ENCODE measurements at places on chromosomes 7 and 10.

DNA sequence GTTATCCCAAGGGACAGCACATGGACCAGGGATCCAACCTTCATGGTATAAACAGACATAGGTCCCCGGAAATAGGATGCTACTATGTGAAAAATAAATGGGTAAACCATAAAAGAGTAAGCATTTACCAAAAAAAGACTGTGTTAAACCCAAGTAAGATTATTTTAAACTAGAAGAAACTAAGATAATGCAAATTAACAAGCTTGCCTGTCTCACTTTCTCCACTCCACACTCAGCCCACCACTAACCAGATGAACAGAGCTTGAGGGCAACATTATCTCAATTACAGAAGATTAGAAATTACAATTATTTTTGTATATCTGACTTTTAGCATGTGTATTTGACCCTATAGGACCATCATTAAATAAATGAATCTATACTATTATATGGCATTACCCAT is 117.2 kb upstream of the CAV2 start:
- DNase-seq: no peak

DNA sequence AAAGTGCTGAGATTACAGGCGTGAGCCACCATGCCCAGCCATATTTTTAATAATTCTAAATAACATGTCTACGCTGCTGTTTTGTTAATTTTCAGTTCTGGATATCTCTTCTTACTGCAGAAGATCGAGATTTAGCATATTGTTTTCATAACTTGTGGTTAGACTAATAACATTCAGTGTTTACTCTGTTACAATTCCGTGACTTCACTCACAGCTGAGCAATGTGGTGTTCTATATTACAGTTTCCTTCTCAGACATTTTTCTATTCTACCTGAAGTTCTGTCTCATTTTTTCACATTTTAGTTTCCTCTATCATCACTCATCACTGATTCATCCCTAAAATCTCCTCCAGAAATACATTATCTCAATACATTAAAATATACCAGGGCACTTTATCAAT is 10.9 kb downstream of the RNF32 start:
- no peak for DNase-seq

- no peak for DNase-seq
Observed at GRCh38 chr10:15857107-15857575, 3.2 kb downstream of the MINDY3 start.

- DNase-seq: no peak
Observed at GRCh38 chr10:35896001-35896400, 253.9 kb upstream of the FZD8 start.

GRCh38 chr10:15719899-15720634 is at the start of gene ITGA8:
TSS of gene ITGA8 (minus strand) at chr10:15719922. CDS start at chr10:15719771, 151 bp downstream.
- DNase-seq: no peak

DNA sequence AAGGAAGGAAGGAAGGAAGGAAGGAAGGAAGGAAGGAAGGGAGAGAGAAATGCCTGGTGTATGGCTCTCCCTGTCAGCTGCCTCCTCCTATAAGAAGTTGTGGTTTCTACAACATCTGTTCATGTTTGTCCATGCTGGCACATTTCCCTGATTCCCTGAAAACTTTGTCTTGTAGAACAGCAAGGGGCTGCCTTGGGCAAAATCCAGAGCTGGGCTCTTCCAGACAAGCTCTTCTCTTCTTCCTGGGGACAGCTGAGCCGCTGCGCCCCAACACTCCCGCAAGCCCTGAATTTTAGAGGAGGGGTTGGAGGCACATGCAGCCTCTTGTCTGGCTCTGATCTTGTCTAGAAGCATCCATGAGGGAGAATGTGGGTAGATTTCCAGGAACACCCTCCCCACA is 282.0 kb upstream of the ADARB2 start:
- no peak for DNase-seq

GRCh38 chr10:33365871-33366411 is 31.5 kb upstream of the NRP1 start:
- no peak for DNase-seq

DNA sequence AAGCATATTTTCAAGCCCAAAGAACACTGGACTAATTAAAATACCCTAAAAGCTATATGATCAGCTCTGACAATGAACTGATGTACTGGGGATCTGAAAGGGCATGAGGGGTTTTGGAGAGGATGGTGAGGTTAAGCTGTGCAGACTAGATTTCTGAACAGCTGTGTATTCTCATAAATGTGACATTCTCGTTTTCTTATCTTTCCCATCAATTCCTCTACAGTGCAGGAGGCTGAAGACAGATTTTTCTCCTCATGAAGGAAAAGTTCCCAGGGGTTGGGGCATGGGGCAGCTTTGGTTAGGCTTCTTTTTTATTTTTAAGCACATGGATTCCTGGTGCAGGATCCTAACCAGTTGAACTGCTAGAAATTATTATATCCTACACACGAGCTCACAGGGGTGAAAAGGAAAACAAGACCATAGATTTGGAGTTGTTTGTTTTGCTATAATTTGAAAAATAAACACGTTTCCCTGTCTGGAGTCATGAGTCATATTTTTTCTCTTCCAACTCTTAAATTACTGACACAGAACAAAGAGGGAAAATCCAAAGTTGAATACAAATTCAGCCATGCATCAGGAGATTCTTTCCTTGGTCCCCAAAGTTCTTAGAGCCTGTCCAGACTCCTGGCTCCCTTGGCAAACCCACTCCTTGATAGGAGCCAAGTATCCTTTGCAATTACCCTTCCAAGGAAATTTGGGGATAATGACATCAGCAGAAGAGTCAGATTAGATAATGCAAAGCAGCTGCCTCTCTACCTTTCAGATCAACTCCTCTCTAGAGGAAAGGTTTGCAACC is 147.7 kb upstream of the NPVF start:
- no peak for DNase-seq

DNA sequence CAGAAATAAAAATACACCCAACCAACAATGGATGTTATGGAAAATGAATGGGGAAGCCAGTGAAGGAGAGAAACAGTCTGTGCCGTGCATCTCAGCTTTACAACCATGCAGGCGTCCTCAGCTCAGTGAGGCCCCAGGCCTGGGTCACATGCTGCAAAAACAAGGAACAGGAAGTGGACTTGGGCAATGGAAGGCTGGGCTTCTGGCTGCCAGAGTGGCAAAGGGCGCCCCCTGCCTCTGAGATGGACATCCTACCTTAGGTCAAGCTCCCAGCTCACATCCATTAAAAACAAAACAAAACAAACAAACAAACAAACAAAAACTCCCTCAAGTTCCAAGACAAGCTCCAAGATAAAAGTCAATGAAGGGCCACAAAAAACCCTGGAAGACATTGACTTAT is 54.7 kb upstream of the AFAP1L2 start:
- no peak for DNase-seq

DNA sequence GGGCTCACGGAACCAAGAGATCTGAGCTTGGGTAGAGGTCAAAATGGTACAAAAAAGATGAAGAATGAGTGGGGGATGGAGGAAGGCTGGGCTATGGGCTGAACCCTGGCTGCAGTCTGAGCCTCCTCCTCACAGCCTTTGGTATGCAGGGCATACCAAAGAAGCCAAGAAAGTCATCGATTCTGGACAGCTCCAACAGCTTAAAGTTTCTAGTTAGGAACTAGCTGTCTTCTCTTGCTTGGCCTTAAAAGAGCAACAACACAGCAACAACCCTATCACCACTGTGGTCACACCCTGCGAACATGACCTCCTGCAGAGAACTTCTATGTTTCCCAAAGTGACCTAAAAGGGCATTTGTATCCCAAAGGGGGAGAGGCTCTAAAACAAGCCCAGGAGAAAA is 126.1 kb upstream of the EFCAB10 start:
- DNase-seq: no peak

DNA sequence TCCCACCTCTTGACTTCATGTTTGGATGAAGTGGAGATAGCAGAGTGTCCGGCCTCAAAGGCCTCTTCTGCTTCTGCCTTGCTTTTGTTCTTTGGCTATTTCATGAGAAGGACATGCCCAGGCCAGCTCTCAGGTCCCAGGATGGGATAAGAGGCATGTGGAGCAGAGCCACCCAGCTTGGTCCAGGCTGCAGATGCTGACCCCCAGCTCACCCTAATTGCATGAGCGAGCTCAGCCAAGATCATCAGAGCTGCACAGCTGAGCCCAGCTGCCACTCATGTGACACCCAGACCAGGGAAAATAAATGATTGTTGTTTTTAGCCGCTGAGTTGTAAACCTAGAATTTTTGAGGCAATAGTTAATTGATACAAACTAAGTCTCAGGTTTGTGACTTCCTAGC is 230.0 kb downstream of the PHF14 start:
- DNase-seq: no peak

GRCh38 chr7:37259319-37259821 is 189.3 kb downstream of the ELMO1 start:
- no peak for DNase-seq

GRCh38 chr10:97124211-97124610 is 61.5 kb downstream of the SLIT1 start:
- DNase-seq: no peak

DNA sequence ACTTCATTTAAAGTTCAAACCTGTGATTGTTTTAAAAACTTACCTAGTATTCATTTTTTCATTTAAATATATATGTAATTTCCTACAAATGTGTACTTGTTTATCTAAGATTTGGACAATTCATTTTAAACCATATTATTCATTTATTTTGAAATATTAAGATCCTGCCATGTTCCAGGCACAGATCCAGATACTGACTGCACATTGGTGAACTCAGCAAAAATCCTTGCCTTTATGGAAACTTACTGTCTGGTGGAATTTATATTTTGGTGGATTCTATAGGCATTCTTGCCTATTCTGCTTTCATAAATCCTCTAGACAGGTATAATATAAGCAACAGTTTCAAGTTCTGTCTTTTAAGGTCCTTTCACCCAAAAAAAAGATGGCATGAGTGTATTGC is 48.3 kb upstream of the RPA3 start:
- DNase-seq: no peak

- no peak for DNase-seq
Observed at GRCh38 chr7:64687249-64687648, 21.3 kb downstream of the ZNF107 start.

GRCh38 chr7:45082031-45082830 is 6.5 kb downstream of the NACAD start:
- no peak for DNase-seq

DNA sequence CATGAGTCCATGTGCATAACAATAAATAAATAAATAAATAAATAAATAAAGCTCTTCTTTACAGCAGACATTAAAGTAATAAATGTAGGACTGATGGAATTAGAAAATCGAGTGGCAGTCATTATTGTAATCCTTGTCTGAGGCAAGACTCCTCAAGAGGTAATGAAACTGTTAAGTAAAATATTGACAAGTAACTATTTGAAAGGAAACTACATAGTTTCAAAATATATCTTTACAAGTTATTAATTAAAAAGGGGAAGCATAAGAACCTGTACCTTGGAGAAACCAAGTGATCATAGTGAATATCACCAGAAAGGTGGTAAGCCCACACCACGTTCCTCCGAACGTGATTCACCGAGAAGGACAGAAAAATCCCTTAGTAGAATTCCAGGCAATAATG is 285.6 kb upstream of the SORCS1 start:
- no peak for DNase-seq

DNA sequence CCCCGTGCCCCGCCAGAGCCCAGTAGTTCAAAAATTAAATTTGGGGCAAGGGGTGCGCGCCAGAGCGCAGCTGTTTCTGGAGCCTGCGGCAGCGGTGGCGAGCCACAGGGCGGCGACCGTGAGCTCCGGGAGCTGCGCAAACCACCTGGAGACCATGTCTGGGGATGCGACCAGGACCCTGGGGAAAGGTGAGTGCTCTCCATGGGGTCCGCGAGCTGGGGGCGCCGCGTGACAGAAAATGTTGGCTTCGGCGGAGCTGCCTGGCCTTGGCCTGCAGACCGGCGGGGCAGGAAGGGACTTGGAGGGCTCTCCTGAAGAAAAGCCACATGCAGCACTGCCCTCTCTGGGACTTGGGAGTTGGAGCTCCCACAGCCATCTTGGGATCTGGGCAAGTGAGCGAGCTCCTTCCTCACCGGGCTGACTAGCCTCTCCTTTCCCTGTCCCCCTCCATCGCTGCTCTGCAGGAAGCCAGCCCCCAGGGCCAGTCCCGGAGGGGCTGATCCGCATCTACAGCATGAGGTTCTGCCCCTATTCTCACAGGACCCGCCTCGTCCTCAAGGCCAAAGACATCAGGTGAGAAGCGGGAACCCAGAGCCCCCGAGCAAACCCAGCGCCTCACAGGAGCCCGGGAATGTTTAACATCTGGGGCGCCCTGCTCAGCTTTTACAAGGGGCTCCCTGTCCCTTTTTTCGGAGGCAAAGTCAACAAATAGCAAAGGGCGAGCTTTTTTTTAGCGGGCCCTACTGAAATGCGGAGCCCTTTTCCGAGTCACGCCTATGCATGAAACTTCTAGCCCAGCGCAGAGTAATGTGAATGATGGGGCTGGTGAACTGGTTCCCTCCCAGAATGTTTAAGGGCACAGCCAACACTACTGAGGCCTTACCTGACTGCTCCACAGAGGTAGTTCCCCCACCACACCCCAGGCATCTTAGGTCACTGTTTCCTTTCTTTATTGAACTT is 6.1 kb downstream of the GSTO2 start:
- no peak for DNase-seq

DNA sequence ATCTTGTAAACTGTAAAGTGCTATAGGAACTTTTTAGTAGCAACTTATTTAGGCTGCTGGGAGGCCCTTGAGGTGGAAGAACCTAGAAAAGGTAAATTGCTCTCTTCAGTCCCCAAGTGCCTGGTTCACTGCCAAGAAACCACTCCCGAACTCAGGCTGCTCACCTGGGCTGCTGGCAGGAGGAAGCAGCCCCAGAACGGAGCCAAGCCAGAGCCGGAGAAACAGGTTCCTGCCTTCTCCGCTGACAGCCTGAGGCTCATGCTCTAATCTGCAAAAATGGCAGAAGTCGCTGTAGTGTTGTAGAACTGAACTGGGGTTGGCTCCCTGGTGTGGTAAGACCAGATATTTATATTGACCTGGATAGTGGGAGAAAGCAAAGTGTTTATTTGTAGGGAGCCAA is 136.0 kb downstream of the CUL2 start:
- DNase-seq: no peak

DNA sequence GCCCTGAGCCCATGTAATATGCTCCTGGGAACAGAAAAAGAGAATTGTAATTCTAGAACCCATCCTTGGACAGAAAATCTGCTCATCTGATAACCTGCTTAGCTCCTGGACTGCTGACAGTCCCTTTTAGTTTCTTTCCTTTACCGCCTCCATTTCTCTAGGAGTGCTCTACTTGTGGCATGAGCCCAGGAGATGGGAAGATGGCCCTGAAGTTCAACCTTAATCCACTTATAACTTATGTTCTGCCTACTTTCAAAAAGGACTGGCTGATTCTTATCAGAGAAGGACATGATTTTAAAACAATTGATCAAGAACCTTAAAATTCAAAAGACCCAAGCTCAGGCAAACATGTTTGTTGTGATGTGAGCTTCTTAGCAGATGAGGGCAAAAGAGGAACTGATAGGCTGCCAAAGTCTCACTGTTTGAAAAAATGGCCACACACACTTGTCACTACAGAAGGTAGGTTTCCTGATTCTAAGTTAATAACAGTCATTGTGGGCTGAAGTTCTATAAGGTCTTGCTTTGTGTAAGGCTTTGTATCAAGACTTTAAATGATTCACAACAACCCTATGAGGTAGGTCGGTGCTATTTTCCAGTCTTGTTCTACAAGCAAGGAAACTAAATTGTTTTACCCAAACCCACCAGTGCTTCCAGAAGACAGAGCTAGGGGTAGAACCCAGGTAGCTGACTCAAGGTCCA is 94.3 kb upstream of the AFAP1L2 start:
- no peak for DNase-seq

All from stimulated activated CD8-positive, alpha-beta memory T cell treated with anti-CD3 and anti-CD28 coated beads, Interleukin-7, amount 100 ng/mL, for 48 hours (primary cell).